Umbilical cord (tissue), 2 donors: ENCODE measurements at places on chromosomes 2 and 18.
A peak's percentile ranks its signal among the peaks of the same experiment; 100 is the strongest.

- DNase-seq = no peak
Measured at GRCh38 chr2:120763508-120763907, 27.8 kb downstream of the GLI2 start.

GRCh38 chr2:11482473-11483035, 16.6 kb upstream of the E2F6 start:
- DNase-seq = peak; percentile 22

DNA sequence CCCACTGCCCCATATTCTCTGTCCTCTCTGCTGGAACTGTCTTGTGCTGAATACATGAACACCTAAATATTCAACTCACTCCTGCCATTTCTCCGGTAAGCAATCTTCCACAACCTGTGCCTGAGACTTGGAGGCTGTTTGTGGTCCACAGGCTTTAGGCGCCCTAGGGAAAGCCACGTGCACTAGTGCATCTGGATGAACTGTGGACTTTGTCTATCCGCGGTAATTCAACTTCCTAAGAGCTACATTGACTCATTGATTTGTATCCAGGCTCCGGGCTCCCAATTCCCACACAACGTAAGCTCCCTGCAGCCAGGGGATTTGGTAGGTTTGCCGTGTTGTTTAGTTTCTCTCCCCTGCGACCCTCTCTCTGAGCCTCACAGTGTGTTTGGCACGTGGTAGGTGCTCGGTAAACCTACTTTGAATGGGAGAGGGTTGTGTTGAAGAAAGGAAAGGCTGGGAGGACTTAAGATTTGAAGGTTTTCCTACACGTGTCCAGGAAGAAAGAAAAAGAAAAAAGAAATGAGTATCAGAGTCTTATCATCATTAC, 718.2 kb downstream of the DPP10 start:
- DNase-seq = no peak

- no peak for DNase-seq
Measured at GRCh38 chr2:172079838-172080640, 5.3 kb upstream of the DLX1 start.

- DNase-seq = no peak
Measured at GRCh38 chr2:46239847-46240181, 57.4 kb upstream of the EPAS1 start.

- DNase-seq = peak; percentile 61
Measured at GRCh38 chr2:53445383-53446070, 322.1 kb upstream of the CHAC2 start.

DNA sequence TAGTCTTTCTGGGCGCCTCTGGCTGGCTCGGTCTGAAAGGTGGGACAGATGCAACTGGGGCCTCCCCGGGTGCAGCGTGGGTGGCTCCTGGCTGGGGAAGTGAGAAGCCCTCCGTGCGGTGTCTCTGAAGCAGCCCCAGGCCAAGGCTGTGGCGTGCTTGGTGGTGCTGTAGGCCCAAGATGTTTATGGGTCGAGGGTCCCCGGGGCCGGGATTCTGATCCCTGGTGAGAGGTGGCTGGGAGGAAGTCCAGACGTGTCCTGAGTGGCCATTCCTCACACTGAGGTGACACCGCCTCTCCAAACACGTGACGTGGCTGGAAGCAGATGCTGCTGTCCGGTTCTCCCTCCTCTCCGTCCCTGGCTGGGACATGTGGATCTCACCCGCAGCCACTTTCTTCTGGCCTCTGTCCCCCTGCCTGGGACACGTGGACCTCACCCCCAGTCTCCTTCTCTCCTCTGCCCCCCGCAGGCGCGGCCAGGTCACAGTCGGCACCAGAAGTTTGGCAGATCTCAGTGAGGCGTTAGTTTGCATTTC, 12.6 kb downstream of the RTP5 start:
- DNase-seq = peak; percentile 28

- no peak for DNase-seq
Measured at GRCh38 chr2:2779727-2780126, 448.7 kb upstream of the MYT1L start.

GRCh38 chr2:71727562-71727961, 274.2 kb downstream of the DYSF start:
- peak; percentile 5 for DNase-seq

DNA sequence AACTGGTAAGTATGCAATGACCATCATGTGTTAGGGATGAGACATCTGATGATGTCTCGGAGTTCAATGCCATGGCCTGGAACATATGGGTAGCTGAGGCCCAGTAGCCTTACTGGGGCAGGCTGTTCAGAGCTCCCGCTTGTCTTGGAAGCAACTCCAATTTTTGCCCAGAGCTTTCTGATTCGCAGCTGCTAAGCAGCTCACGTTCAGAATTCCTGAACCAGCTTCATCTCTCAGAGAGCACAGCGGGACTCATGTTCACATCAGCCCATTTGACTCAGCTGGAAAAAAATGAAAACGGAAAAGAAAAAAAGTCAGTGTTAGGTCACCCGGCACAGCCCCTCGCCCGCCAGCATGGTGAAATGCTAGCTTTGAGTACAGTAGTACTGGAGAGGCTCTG, 16.8 kb upstream of the LRATD1 start:
- no peak for DNase-seq

DNA sequence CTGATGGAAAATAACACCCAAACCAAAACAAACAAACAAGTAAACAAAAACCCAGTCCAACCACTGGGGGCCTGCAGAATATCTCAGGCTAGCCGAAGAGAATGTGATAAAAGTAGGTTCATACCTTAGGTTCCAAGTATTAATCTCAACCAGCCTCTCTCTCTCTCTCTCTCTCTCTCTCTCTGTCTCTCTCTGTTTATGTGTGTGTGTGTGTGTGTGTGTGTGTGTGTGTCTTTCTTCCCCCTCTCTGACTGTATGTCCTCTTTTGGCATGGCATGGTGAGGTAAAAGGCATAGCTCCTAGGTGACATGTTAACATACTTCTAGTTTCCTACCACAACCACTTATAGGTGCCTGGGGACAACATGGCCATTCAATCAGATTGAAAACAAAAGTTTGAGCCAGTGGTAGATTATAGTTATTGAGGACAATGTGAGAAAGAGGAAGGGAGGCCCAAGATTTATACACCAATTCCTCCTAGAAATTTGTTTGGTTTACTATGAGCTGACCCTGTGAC, 93.0 kb downstream of the SETBP1 start:
- no peak for DNase-seq

DNA sequence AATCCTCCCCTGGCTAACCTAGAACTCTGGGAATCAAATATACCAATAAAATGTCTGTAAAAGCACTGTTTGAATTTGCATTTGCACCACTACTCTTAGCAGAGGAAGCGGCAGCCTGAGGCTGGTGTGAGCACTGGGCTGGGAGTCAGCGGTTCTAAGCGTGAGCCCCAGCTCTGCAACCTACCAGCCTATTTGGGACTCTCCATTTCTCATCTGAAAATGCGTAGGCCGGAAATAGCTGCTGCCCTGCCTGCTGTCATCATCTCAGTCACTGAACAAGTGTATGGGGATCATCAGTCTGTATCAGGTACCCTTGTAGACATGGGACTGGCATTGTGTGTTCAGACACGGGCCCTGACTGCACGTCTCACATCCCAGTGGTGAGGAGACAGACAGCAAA, 194.3 kb downstream of the ANKRD30B start:
- no peak for DNase-seq

GRCh38 chr2:150387586-150388288, 99.7 kb downstream of the RND3 start:
- no peak for DNase-seq

DNA sequence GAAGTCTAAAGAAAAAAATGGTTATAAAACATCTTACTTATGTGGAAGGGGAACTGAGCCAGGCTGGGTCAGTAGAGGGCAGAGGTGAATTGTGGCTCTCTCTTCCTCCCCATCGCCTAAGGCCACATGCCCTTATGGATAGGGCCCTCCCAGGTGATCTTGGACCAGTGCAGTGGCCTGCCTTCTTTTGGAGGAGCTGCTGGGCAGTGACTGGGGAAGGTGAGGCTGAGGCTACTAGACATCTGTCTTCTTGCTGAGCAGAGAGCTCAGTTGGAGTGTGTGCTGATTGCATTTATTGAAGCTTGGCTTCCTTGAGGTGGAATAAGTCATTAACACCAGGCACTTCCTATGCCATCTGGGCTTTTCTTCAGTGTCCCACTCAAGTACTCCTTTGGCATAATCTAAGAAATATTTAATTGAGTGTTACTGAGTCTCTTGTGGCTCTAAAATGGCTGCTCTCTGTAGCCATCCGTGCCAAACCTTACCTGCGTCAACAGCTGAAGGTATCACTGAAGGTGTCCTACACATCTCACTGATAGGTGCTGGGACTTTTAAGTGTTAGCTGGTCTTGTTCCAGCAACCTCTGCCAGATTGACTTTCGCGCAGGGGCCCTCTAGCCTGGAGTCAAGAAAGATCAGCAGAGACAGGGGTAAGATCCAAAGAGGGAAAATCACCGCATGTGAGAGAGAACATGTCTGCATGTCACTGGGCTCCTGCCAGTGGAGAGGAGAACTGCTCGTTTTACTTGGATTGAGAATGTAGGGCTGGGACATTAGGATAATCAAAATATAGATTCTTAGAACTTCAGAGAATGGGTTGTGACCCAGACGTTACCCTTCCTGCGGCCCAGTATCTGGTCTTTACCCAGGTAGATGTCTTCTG, 256.1 kb downstream of the LTBP1 start:
- no peak for DNase-seq

- DNase-seq = no peak
Measured at GRCh38 chr2:164933671-164934189, 21.6 kb downstream of the SLC38A11 start.

GRCh38 chr18:49681387-49681786, 119.5 kb downstream of the LIPG start:
- DNase-seq = no peak

- DNase-seq = peak; percentile 7
Measured at GRCh38 chr2:186780701-186781316, 68.2 kb downstream of the ZSWIM2 start.

GRCh38 chr2:109386004-109386695, 227.6 kb downstream of the SEPTIN10 start:
- DNase-seq = no peak

GRCh38 chr2:219335373-219335786, 2.8 kb upstream of the RESP18 start:
- DNase-seq = no peak

- DNase-seq = no peak
Measured at GRCh38 chr18:80023173-80023572, 11.1 kb upstream of the RBFA start.

DNA sequence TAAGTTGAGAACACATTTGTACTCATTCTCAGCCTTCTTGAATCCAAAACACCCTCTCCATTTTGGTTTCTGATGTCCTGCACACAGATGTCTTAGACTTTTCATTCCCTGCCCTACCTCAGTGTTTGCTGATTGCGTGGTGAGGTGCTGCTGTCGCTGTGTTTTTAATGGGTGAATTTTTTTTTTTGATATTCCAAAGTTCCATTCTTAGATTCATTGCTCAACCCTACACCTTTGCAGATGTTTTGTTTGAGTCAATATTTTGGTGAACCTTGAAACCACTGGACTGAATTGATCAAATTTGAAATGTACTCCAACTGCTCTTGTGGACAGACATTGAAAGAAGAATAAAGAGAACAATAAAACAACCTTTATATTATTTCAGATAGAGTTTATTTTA, 130.4 kb upstream of the DSEL start:
- no peak for DNase-seq

DNA sequence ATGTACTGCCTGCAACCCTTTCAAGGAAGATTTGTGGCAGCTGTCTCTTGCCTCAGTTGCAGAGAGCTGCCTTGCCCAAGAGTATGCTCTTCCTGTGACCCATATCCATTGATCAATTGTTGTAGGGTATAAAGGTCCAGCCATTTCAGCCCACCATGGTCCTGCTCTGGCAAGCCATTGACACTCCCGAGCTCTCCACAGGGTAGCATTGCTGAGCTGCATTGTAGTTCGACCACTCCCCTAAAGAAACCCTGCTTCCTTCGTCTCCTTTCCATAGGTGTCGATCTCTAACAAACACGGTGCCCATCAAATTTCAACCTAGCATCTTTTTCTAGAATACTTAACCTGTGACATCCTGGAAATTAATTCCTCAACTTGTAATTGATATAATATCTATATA, 104.9 kb upstream of the NDUFV2 start:
- no peak for DNase-seq

GRCh38 chr18:29749704-29750103, 1292.8 kb downstream of the DSC3 start:
- DNase-seq = peak; percentile 88

GRCh38 chr2:108182489-108182888, 57.3 kb upstream of the SULT1C3 start:
- DNase-seq = no peak

DNA sequence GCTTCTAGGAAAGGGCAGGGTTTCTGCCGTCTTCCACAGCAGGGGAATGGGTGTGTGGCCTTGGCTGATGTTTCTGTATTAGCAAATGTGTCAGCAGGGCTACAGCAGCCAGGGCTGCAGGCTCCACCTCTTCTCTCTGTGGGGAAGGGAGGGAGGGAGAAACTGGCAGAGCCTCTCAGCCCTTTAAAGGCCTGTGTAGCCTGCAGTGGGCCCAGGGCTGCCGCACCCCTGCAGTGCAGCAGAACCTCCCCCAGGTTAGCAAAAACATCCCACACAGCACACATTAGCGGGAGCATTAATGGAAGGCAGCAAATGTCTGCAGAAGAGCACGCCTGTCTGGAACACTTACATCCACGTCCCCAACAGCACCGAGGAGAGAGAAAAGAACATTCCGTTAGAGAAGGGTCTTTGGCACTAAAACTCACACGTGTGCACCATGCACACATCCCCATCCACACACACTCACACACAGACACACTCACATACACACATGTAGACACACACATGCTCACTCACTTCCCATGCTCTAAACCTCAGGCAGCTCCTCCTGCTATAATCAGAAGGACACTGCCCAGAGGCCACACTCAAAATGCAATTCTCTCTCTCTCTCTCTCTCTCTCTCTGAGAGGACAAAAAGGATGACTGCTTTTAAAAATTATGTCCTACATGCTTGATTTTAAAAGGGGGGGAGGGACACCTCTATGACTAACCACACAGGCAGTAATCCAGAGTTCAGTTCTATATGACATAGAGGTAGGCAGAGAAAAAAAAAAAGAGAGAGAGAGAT, 24.1 kb downstream of the MRPL35 start:
- DNase-seq = peak; percentile 92

DNA sequence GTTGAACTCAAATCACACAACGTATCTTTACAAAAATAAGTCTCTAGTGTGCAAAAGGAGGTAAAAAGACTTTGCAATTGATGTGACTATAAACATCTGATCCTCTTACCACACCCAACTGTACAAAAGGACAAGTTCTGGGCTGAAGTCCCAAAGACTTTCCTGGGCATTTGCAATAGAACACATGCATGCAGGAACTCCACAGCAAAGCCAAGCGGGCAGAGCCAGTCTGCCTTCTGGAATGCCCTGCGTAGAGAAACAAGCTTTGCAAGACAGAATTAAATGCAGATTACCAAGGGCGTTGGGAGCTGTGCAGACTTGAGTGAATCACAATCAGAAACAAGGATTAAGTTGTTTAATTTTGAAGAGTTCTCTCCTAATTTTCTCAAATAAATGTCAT, 208.4 kb upstream of the ZNF521 start:
- peak; percentile 54 for DNase-seq

GRCh38 chr18:12803069-12803936, 80.7 kb downstream of the PTPN2 start:
- no peak for DNase-seq

- DNase-seq = no peak
Measured at GRCh38 chr2:206970589-206971360, 31.5 kb downstream of the CPO start.
